ENCODE measurements at places on chromosomes 12 and 14.

- DNase-seq = no peak
Measured at GRCh38 chr12:28966046-28966780, 182.9 kb upstream of the FAR2 start.

- no peak for DNase-seq
Measured at GRCh38 chr12:91804533-91804932, 341.1 kb downstream of the BTG1 start.

DNA sequence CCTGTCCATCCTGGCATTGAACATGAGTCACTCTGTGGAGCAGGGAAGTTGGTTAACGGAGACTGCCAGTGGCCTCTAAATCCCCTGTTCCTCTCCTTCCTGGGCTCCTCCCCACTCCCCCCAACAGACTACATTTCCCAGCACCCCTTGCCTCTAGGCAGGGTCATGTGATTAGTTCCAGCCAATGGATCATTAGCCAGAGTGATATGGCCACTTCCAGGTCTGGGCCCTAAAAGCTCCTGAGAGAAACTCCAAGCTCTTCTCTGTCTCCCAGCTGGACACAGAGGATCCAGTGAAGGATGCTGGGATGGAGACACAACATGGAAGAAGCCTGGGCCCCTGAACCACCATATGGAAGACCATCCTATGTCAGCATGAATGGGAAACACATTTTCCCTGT lies 54.4 kb upstream of the RFLNA start:
- no peak for DNase-seq

GRCh38 chr12:92140896-92141536 lies 4.6 kb downstream of the BTG1 start:
- DNase-seq = no peak

- no peak for DNase-seq
Measured at GRCh38 chr14:24280797-24281460, 9.5 kb upstream of the RABGGTA start.

DNA sequence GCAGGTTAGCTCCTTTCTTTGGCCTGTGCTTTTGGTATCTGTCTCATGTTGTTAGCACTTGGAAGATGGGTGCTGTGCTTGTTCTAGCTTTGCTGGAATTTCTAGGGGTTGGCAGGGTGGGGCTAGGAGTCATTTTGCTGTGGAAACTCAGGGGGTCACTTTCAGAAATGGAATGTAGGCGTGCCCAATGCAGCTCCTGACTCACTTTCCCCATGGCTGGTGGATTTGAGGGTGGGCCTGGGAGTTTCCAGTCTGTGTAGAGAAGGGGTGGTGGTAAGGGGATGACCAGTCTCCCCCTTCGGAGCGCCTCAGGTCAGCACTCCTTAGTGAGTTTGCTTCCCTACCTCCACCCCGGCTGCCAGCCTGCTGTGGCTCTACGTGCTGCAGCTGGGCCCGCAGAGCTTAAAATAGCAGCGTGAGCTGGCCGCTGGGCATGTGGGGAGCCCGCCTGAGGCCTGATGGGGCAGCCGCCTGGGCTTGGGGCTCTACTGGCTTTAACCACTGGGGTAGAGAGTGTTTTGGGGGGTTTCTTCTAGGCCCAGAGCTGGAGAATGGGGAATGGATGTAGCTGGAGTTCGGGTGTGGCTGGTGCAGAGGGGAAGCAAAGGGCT lies 108.2 kb downstream of the TSPAN9 start:
- DNase-seq = no peak

DNA sequence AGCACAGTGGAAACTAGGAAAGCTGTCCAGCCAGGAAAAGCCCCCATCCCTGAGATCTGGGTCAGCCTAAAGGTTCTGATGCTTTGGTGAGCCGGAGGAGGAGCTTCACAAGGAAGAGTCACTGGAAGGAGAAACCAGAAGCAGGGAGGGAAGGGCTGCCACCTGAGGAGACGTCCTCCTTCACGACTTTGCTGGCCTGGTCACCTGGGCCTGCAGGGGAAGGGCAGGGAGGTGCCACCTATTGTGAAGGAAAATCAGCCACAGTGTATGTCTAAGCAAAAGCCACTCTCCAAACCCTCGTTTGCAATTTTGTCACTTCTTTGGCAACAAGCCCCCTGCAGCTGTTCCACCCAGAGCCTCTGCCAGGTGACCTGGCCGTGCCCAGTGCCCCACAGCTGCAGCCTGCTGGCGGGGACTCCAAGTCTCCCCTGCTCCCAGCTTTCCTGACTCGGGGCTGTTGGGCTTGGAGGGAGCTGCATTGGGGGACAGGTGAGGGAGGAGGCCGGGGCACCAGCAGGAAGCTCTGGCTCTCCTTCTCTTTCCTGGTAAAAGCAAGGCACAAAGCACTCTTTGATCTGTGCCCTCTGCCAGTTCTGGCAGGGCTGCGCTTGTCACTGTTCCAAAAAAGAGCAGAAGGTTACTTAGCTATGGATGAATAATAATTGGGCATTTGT lies 120.9 kb upstream of the BCL2L14 start:
- no peak for DNase-seq

- no peak for DNase-seq
Measured at GRCh38 chr12:92259291-92259690, 113.6 kb upstream of the BTG1 start.

GRCh38 chr12:124616394-124617221 lies 49.2 kb upstream of the NCOR2 start:
- DNase-seq = no peak

DNA sequence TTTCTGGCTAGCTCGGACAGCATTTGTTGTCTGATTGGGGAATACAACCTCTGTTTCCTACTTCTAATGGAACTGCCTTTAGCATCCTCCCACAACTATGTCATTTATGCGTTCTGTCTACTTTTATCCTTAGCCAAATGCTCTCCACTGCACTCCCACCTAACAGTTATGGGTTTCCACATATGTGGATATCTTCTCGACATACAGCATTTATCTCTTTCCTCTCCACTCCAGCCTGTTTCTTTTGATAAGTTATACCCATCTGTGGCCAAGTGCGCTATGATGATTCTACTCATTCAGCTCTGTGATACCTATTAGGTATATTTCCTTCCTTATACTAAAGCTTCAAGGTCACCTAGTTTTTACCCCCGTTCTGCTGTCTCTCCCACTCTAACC lies 122.2 kb upstream of the NAP1L1 start:
- DNase-seq = no peak

DNA sequence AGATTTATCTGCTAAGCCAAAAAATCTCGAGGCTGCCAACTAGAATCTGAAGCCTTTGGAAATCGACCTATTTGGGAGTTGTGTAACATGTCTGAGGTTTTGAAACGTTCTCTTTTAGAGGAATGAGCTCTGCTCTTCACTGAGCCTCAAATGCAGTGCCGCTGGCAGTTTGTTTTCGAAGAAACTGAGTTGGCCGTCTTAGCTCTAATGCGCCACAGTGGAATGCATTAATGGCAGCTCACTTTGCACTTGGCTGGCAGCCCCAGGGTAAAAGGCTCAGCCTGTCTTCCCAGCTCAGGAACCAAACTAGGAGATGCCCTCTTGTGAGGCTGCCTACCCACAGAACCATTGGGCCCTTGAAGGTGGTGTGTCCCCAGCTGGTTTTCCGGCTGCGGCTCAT lies 53.8 kb downstream of the SFSWAP start:
- DNase-seq = no peak

- no peak for DNase-seq
Measured at GRCh38 chr12:29320295-29321085, 60.5 kb downstream of the ERGIC2 start.

- no peak for DNase-seq
Measured at GRCh38 chr14:73339846-73340595, 102.7 kb downstream of the PAPLN start.

DNA sequence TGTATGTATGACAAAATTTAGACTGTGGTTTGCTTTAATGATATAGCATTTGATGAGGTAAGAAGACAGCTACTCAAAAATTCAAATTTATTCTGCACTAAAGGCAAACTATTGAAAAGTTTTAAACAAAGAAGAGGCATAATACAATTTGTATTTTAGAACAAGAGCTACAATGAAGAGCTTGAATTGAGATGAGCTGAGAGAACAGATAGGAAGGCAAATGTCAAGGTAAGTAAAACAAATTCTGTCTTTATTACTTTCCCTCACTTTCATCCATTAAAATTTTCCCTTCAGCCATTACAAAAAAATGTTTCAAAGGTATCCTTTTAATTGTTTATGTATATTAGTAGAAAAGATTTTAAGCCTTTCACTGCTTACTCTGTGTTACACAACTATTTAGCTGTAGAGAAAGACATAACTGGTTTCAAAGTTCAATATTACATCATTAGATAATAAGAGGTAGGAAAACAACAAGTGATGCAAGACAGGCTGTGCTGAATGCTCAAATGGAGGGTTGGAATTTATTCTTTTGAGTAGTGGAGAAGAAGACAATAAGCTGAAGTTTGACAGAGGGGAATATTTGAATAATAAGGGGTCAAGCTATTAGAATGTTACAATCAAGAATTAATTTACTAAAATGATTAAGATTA lies 1334.1 kb downstream of the FSCB start:
- DNase-seq = no peak

GRCh38 chr14:22375321-22375930 lies 213.6 kb downstream of the DAD1 start:
- DNase-seq = no peak

DNA sequence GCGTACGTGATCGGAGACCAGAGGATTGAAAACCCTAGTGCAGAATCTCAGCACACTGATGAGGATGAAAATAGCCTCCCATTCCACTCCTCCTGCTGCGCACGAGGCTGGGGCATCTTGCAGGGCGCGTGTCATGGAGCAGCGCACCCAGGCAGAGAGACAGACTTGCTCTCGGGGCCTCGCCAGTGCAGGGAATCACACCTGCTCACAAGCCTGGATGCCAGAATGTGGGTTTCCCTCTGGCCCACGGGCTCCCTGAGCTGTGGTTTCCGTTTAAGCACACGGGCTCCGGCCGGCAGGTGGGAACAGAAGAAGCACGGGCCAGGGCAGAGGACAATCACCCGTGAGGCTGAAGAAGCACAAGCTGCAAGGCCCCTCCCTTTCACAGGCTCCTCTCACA lies 2.0 kb downstream of the FGF6 start:
- DNase-seq = no peak

- no peak for DNase-seq
Measured at GRCh38 chr12:118783703-118784102, 197.6 kb upstream of the SRRM4 start.

DNA sequence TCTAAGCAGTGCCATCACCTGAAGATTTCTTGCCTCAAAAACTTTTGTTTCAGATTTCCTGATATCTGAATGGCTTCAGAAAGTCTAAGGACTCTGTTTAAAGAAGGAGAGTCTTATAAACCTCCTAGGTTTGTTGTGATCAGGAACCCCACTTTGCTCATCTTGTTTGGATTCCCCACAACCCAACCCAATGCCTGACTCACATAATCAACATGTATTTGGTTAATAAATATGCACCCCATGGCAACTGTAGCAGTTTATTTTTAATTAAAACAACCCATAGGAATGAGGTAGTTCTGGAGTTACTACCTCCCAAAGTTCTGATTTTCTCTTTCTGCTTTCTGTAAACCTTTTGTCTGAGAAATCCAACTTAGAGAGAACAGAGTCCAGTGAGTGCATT lies 51.5 kb downstream of the DBX2 start:
- no peak for DNase-seq

DNA sequence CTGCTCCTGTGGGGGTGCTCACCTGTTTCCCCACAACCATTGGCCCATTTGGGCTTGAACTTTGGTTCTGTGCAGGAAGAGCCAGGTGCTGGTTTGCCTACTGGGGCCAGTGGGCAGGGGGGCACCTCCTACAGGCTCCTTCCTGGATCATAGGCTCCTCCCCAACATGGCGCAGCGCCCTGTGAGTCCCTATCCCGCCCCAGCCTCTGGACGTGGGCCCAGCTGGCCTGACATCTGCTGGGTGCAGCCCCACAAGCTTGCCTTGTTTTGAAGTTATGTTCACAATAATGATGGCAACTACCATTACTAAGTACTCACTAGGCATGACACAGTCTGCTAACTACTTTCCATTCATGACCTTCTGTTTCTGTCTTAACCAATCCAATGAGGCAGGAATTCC lies 147.8 kb downstream of the RBM19 start:
- no peak for DNase-seq

- no peak for DNase-seq
Measured at GRCh38 chr12:28973491-28973890, 175.6 kb upstream of the FAR2 start.

GRCh38 chr14:42140831-42141279 lies 534.2 kb downstream of the LRFN5 start:
- DNase-seq = no peak

DNA sequence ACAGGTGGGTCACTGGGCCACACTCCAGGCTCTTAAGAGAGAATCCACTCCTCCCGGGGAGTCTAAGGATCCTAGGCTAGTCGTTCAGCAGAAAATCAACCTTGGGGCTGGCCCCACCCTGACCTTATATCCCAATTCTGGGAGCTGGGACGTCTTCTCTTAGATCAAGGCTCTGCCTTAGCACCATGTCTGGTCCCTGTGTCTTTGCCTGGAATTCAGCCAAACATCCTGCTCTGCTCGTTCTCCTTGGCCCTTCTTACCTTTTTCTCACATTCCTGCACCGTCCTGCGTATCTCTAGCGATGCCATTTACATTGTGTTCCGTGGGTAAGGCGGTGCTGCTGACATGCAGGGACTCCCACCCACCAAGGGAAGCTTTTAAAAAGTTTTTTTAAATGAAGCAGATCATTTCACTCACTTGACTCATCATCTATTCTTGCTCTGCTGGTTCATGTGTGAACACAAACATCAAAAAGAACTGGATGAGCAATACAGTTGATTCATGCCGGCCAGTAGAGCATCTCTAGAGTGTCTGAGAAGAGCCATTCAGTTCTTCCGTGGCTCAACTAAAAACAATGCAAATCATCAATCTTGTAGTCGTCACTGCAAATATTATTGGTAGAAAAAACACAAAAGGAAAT lies 50.2 kb downstream of the KCNK13 start:
- DNase-seq = no peak

Measured in central memory CD8-positive, alpha-beta T cell (primary cell).